Sigmoid colon (tissue), 7 donors: ENCODE measurements at places on chromosomes 12 and 14. TPM values are rescaled to one million over a fixed set of nuclear protein-coding genes. Genes with fewer than 3 reads are reported as not detected.

Gene HOXC12
- total RNA-seq: not detected

Gene VAMP1
- total RNA-seq: 19.7 TPM

Gene FIGNL2
- 0.36 TPM for total RNA-seq

DNA sequence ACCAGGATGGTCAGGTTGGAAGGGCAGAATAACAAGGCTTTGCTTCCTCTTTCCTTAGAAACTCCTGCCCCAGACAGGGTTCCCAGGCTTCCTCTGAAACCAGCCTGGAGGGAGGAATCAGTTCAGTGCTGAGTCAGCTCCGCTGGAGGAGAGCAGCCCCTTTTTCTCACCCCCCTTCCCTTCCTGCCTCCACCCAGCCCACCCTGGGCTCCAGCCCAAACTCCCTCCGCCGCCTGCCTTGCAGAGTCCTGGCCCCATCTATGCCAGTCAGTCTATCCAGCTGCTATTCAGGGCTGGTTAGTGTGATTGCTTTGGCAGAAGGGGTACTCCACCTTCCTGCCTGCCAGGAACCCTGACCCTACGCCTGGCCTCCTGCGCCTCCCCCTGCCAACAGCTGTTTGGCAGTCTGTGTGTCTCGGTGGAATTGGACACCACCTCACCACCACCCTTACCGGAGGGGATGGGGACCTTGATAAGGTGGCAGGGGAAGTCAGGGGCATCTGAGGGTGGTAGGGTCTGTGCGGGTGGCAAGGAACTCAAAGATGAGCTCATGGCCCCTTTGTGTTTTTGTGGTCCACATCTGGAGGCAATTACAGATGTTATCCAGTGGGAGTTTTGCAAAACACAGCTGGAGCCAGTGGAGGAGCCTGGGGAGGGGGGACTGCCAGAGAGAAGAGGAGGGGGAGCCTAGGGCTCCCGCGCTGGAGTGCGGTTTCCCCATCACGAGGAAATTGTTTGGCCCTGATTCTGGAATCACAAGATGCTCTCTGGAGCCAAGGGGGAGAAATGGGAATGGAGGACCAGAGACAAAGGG, 12.2 kb downstream of the MMP14 start:
- peaks cover 37% of the 10 kb centered on the region for H3K36me3 ChIP-seq
- peak; percentile 95 for DNase-seq
- peak overlapping the region; percentile 86 for H3K27ac ChIP-seq
- H3K4me3 ChIP-seq: peak overlapping the region; percentile 19
- H3K27me3 ChIP-seq: no peaks in the 10 kb centered on the region
- H3K4me1 ChIP-seq: peaks cover 76% of the 10 kb centered on the region

GRCh38 chr14:77598366-77599070, 17.9 kb downstream of the SPTLC2 start:
- no peak overlapping the region for H3K27ac ChIP-seq
- H3K27me3 ChIP-seq: no peaks in the 10 kb centered on the region
- peaks cover 9% of the 10 kb centered on the region for H3K36me3 ChIP-seq

DNA sequence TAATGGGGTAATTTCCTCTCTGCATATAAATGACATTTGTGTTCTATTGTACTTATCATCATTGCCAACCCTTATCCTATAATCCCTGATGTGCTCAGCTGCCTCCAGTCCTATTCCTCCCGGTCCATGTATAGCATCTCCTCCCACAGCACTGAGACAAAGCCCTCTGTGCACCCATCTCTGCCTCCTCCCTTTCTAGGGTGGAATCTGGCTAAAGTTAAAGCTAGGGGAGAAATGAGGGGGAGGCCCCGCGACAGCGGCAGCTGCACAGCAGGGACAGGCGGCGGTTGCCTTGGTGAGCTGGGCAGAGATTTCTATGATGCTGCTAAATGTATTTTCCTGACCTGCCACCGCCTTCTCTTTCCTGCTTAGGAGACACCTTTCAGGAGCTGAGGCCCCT, 12.8 kb upstream of the ZDHHC22 start:
- no peak overlapping the region for H3K4me3 ChIP-seq
- H3K4me1 ChIP-seq: no peaks in the 10 kb centered on the region
- no peaks in the 10 kb centered on the region for H3K27me3 ChIP-seq
- DNase-seq: no peak
- no peak overlapping the region for H3K27ac ChIP-seq
- H3K36me3 ChIP-seq: no peaks in the 10 kb centered on the region

DNA sequence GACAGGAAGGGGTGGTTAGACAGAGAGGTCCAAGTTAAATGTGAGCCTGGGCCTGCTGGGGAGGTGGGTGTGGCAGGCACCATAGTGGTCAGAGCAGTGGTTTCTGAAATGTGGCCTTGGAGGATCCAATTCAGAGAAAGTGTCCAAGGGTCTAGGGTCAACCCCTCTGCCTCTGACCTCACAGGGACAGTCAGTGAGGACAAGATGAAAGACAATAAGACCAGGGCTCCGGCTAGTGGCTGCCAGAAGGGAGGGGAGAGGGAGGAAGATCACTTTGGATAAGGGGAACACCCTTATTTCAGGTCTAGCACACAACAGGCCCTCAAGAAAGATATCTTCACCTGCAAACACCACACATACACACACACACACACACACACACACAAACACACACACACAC, 335.1 kb downstream of the MED13L start:
- no peak overlapping the region for H3K27ac ChIP-seq
- H3K27me3 ChIP-seq: no peaks in the 10 kb centered on the region
- H3K36me3 ChIP-seq: no peaks in the 10 kb centered on the region
- H3K4me3 ChIP-seq: no peak overlapping the region
- DNase-seq: no peak

DNA sequence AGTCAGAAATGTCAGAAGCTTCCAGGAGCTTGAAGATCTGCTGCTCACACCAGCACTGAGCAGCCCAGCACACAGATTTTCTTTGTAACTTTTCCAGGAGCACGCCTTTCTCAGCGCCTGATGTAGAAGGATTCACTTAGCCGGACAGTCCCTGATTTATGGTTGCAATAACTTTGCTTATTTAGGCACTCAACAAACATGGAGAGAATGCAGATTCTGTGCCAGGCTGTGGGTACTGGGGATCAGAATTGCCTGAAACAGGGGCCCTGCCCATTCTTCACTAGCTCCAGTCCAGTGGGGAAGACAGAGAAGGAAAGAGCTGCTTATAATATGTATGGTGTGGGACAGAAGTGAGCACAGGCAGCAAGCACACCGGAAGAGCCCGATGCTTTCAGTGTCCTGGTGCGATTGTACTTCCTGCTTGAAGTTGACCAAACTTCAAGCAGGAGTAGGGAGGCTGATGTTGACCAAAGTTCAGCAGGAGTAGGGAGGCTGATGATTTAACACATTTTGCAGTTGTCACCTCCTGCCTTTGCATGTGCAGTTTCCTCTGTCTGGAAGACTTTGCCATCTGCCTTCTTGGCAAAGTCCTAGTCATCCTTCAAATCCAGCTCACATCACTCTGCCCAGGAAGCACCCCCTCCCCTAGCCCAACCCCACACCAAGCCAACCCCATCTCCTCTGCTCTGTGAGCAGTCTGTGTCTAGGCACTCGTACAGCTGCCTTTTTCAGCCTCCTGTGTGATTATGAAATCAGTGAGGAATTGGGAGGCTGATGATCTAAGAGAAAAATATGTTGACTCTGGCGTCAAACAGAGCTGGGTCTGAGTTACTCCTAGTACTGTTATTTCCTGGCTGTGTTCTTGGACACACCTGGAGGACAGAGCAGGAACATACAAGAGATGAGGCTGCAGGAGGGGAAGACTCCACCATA, 12.0 kb upstream of the PRIMA1 start:
- no peak for DNase-seq
- no peak overlapping the region for H3K4me3 ChIP-seq
- peak overlapping the region; percentile 74 for H3K27ac ChIP-seq
- no peaks in the 10 kb centered on the region for H3K36me3 ChIP-seq
- H3K4me1 ChIP-seq: no peaks in the 10 kb centered on the region
- H3K27me3 ChIP-seq: no peaks in the 10 kb centered on the region

DNA sequence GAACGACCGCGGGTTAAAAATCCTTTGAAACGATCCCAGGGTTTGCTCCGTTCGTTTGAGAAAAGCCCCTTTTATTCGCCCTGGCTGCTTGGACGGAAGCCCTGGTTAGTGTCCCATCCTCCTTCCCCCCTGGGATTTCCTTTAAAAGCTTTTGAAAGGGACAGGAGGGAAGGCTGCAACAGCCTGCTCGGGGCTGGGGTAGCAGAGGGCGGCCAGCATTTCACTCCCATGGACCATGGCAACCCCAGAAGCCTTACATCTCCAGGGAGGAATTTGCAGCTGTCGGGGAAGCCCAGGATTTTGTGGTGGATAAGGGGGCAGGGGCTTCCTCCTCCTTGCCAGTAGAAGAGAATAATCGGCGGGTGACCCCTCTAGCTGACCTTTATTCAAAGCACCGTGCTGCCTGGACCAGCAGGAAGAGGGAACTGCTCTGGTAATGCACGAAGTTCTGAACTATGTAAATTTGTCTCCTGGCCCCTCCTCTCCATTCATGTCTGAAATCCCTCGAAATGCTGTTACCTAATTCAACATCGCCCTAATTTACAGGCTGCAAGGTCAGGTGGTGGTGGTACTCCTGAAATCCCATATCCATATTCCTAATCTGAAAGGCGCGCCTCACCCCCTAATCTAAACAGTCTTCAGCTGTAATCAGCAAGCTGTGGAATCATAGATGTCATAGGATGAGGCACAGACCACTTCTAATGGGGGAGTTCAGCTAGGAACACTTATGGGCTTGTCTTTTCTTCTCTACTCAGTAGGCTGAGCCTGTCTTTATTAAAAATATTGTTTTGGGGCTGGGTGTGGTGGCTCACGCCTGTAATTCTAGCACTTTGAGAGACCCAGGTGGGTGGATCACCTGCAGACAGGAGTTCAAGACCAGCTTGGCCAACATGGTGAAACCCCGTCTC, 1.0 kb upstream of the CLIP1 start:
- H3K4me3 ChIP-seq: peak overlapping the region; percentile 99
- no peaks in the 10 kb centered on the region for H3K27me3 ChIP-seq
- peak; percentile 69 for DNase-seq
- peaks cover 34% of the 10 kb centered on the region for H3K4me1 ChIP-seq

GRCh38 chr12:78005094-78005492, 174.4 kb downstream of the NAV3 start:
- no peak for DNase-seq
- no peaks in the 10 kb centered on the region for H3K4me1 ChIP-seq
- no peak overlapping the region for H3K27ac ChIP-seq
- no peaks in the 10 kb centered on the region for H3K36me3 ChIP-seq
- no peaks in the 10 kb centered on the region for H3K27me3 ChIP-seq
- H3K4me3 ChIP-seq: no peak overlapping the region

GRCh38 chr14:68137704-68138619, 318.4 kb downstream of the RAD51B start:
- no peaks in the 10 kb centered on the region for H3K36me3 ChIP-seq
- peaks cover 72% of the 10 kb centered on the region for H3K4me1 ChIP-seq
- no peak overlapping the region for H3K4me3 ChIP-seq
- no peaks in the 10 kb centered on the region for H3K27me3 ChIP-seq
- H3K27ac ChIP-seq: peak overlapping the region; percentile 90
- DNase-seq: peak; percentile 81

DNA sequence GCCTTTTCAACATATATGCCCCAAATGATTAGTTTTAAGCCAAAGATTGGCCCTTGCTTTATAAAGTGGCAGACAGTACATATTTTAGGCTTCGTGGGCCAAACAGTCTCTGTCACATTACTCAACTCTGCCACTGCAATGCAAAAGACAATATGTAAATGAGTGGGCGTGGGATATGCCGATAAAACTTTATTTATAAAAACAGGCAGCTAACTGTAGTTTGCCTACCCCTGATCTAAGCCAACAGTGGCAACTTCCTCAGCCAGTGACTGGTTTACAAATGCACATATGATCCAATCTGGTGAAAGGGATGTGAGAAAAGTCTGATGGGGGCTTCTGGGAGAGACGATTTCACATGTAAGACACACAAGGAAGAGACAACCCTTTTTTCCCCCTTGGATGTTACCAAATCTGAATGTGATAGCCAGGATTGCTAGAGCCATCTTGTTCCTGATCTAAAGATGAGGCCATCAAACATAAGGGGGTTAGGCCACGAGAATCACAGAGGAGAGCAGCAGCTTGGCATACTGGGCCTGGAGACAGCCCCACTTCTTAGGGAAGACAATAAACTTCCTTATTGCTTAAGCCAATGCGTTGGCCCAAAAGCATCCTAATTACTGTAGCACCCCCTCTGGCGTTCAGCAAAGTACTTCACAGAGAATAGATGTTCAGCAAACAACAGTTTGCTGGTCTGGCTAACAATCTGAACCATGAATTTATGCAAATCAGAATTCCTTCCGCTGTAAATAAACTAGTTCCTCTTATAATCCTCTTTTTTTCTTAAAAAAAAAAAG, 75.2 kb upstream of the TMCC3 start:
- H3K27ac ChIP-seq: no peak overlapping the region
- DNase-seq: no peak
- H3K27me3 ChIP-seq: no peaks in the 10 kb centered on the region
- no peak overlapping the region for H3K4me3 ChIP-seq
- H3K36me3 ChIP-seq: no peaks in the 10 kb centered on the region
- no peaks in the 10 kb centered on the region for H3K4me1 ChIP-seq

DNA sequence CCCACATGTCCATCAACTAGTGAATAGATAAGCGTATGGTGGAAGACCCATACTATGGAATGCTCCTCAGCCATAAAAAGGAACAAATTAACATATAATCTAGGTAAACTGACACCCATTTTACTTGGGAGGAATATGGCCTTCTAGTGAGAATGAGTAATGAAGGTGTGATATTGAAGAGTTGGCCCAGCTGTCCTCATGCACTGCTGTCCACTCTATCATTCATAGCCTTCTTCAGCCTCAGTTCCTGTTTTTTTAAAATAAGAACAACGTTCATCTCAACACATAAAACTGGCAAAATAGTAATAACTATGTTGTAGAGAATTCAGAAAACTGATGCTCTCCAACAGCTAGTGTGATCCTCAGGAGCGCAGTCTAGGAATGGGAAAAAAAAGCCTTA, 26.5 kb upstream of the OXA1L start:
- no peaks in the 10 kb centered on the region for H3K27me3 ChIP-seq
- no peaks in the 10 kb centered on the region for H3K4me1 ChIP-seq
- no peak overlapping the region for H3K27ac ChIP-seq
- no peaks in the 10 kb centered on the region for H3K36me3 ChIP-seq
- no peak for DNase-seq

GRCh38 chr12:115835445-115835844, 442.0 kb downstream of the MED13L start:
- H3K4me3 ChIP-seq: no peak overlapping the region
- H3K4me1 ChIP-seq: no peaks in the 10 kb centered on the region
- H3K36me3 ChIP-seq: no peaks in the 10 kb centered on the region
- H3K27ac ChIP-seq: no peak overlapping the region
- H3K27me3 ChIP-seq: no peaks in the 10 kb centered on the region

DNA sequence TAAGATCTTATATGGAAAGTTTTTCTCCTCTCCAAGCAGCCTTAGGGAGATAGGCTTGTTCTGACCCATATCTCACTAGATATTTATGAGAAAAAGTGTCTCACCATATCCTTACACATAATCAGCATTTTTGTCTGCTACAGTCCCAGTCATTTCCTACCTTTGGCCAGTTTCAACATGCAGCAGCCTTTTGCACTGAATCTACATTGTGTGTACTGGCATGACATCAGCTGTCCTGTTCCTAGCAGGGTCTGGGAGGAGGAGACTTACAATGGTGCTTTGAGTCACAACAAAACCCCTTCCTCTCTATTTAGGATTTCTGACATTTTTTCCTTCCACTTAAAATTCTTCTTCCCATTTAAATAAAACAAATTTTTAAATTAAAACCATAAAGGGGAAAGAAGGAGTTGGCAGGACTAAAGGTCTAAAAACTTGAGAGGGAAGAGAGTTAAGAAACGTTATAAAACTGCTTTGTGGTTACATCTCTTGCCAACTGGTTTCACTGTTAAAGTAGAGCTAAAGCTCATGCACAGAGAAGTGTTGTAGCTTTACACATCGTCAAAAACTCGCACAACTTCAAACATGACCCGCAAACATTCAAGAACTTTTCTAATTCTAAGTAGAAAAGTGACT, 53.3 kb upstream of the CERS5 start:
- H3K27ac ChIP-seq: peak overlapping the region; percentile 81
- H3K4me3 ChIP-seq: peak overlapping the region; percentile 49
- no peaks in the 10 kb centered on the region for H3K27me3 ChIP-seq
- H3K4me1 ChIP-seq: peaks cover 25% of the 10 kb centered on the region
- H3K36me3 ChIP-seq: no peaks in the 10 kb centered on the region
- no peak for DNase-seq
